ENCODE measurements at places on chromosomes 7 and 10. TPM values are rescaled to one million over a fixed set of nuclear protein-coding genes. Genes with fewer than 3 reads are reported as not detected.

PNLIP gene
- polyA plus RNA-seq = not detected

HMX3 gene
- polyA plus RNA-seq = not detected

GATA3 gene
- 8.9 TPM for polyA plus RNA-seq

SLC29A4 gene
- 1.1 TPM for polyA plus RNA-seq

C10orf105 gene
- not detected for polyA plus RNA-seq

ATOH7 gene
- polyA plus RNA-seq = not detected

DLD gene
- 46.2 TPM for polyA plus RNA-seq

PLAU gene
- polyA plus RNA-seq = 1,190 TPM

SPDYE6 gene
- polyA plus RNA-seq = not detected

FOXP2 gene
- 0.08 TPM for polyA plus RNA-seq

SORCS1 gene
- not detected for polyA plus RNA-seq

LRRC61 gene
- 10.0 TPM for polyA plus RNA-seq

BLNK gene
- 0.06 TPM for polyA plus RNA-seq

DNA sequence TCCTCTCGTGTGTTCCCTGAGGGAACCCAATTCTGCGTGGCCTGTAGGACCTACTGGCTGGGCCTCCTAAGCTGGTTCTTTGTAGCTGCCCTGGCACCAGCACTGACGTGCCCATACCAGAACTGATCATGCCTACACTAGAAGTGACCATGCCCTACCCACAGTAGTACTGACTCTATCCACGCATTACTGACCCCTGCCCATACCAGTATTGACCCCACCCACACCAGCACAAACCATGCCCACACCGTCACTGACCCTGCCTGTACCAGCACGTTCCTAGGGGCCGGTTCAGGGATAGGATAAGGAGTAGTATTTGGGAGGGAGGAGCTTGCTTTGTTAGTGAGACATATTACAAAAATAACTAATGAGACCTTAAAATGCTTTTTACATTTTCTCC is 88.0 kb downstream of the DOCK1 start:
- DNase-seq = no peak

- no peak for DNase-seq
These were observed 14.4 kb upstream of the COL1A2 start for GRCh38 chr7:94380264-94380663.

GRCh38 chr7:146575903-146576302 is 459.3 kb downstream of the CNTNAP2 start:
- no peak for DNase-seq

- DNase-seq = no peak
These were observed 54.8 kb downstream of the SND1 start for GRCh38 chr7:127706766-127707165.

- no peak for DNase-seq
These were observed 20.7 kb upstream of the OTUD1 start for GRCh38 chr10:23418051-23418681.

- no peak for DNase-seq
These were observed 321.1 kb upstream of the NPVF start for GRCh38 chr7:25549271-25549921.

DNA sequence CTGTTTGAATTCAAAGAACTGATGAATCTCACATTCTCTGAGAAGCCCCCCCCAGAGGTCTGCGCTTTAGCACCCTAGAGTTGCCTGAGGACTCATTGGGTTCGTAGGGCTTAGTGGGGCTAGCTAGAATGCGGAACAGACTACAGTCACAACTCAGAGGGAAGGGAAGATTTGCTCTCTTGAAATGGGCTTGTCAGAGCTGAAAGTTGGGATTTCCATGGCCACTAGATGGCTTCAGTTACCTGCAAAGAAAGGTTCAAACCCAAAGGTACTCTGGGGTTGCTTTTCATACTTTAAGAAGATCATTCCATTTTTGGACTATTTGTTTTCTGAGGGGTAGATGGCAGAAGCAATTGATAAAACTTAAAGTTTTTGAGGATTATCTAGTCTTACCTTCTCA is 205.0 kb downstream of the BBS9 start:
- DNase-seq = peak; percentile 21

DNA sequence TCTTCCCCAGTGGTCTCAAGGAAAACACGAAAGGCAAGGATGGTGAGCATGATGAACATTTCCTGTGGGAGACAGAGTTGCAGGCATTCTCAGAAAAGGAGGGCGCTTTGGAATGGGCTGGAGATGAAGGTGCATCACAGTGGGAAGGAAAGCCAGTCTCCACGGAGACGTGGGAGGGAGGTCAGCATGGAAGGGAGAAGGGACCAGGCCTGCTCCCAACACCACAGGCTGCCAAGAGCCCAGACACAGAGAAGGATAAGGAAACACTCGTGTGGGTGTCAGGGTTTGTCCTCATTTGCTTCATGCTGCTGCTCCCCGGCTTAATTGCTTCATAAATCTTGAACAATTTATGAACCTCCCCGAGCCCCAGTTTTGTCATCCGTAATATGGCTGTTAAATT is 231.5 kb upstream of the ZNF32 start:
- DNase-seq = no peak

- no peak for DNase-seq
These were observed 21.7 kb upstream of the OR2A5 start for GRCh38 chr7:144027070-144027469.

DNA sequence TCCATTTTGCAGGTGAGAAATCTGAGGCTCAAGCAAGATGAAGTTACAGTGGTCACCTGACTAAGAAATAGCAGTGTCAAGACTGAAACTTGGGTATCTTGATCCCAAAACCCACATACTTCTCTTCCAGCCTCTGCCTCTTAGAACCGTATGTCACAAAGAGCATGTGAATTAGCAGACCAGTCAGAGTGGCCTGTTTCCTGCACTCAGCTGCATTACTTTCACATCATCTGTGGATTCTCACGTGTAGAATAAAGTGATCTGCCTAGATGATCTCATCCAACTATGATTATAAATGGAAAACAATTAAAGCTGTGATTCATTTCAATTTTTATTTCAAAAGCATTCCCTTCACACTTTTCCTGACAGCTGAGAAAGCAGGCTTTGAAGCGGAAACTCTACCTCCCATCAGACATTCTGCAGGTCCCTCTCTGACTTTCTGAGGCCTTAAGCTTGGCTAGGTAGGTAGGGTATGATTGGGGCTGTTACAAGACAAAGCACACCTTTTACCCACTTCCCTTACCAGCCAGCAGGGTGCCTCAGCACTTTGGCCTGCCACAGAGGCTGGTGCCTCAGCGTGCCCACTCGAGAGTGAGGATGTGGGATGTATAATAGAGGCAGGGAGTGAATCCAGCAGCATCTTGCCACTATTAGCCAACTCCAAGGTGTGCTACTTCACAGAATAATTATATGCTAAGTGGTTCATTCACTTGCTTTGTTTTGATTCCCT is 70.2 kb upstream of the PDE1C start:
- DNase-seq = no peak

DNA sequence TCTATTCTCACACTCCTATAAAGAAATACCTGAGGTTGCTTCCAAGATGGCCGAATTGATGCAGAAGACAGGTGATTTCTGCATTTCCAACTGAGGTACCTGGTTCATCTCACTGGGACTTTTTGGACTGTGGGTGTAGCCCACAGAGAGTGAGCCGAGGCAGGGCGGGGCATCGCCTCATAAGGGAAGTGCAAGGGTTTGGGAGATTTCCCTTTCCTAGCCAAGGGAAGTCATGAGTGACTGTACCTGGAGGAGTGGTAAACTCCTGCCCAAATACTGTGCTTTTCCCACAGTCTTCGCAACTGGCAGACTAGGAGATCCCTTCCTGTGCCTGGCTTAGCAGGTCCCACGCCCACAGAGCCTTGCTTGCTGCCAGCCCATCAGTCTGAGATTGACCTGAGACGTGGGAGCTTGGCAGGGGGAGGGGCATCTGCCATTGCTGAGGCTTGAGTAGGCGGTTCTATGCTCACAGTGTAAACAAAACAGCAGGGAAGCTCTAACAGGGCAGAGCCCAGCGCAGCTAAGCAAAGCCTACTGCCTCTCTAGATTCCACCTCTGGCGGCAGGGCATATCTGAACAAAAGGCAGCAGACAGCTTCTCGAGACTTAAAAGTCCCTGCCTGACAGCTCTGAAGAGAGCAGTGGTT is 152.2 kb downstream of the ARL4A start:
- no peak for DNase-seq

DNA sequence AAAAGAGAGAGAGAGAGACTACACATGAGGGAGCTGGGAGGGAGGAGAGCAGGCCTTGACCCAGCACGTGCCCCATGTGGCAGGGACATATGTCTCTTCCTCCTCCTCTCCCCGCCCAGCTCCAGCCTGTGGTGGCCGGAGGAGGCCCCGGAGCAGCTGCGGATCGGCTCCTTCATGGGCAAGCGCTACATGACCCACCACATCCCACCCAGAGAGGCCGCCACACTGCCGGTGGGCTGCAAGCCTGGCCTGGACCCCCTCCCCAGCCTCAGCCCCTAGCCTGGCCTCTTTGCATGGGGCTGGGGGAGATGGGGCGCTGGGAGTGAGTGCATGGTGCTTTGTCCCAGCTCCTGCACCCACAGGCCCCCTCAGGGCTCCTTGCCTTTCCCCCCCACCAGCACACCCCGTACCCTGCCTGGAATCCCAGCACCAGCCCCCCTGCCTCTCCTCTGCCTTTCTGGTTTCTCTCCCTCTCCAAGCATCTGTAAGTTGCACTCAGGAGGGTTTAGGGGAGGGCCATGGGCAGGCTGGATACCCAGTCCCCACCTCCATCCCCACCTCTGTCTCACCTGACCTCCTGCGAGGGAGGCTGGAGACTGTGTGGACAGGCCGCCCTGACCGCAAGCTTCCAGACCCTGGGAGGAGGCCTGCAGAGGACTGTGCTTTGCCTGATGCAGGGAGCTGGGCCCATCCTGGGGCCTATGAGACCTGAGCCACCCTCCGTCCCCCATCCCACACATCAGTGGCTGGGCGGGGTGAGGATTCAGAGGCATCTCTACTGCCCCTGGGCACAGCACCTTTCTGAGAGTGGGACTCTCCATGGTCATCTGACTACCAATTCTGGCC is 4.8 kb downstream of the UPK3B start:
- DNase-seq = no peak

DNA sequence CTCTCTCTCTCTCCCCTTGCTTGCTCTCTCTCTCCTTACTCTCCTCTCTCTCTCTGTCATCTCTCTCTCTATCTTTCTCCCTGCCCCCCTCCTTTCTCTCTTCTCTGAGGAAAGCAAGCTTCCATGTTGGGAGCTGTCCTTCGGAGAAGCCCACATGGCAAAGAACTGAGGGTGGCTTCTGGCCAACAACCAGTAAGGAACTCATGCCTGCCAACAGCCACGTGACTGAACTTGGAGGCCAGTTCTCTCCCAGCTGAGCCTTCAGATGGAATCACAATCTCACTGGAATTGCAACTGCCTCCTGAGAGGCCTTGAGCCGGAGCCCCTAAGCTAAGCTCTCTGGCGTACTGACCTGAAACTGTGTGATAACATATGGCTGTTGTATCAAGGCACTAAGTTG is 12.0 kb upstream of the DHTKD1 start:
- DNase-seq = no peak

DNA sequence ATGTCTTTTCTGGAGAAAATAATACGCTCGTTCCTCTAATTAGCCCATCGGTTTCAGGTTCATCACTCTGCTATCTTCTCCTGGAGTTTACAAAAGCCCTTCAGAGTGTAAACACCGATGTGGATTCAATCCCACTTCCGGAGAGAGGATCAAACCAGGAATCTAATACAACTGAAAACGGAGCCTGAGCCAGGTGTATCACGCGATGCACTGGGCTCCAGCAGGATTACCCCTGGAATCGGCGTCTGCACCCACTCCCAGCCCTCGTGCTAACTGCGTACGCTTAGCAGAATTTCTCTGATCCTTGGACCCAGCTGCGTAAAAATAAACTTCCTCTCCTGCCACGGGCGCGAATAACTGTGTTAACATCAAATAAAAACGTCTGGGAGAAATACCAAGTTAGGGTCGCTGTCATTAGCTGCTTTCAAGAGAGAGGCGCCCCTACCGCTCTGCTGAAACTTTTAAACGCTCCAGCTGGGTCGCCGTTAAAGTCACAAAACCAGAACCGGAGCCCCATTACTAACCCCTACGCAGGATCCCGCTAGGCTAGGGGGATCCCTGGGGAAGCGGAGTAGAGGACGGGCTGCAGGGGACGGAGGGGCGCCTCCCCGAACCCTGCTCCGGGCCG is 502 bp downstream of the ZNF3 start:
- no peak for DNase-seq

- DNase-seq = peak; percentile 38
These were observed 1.6 kb downstream of the C1GALT1 start for GRCh38 chr7:7183838-7184463.

DNA sequence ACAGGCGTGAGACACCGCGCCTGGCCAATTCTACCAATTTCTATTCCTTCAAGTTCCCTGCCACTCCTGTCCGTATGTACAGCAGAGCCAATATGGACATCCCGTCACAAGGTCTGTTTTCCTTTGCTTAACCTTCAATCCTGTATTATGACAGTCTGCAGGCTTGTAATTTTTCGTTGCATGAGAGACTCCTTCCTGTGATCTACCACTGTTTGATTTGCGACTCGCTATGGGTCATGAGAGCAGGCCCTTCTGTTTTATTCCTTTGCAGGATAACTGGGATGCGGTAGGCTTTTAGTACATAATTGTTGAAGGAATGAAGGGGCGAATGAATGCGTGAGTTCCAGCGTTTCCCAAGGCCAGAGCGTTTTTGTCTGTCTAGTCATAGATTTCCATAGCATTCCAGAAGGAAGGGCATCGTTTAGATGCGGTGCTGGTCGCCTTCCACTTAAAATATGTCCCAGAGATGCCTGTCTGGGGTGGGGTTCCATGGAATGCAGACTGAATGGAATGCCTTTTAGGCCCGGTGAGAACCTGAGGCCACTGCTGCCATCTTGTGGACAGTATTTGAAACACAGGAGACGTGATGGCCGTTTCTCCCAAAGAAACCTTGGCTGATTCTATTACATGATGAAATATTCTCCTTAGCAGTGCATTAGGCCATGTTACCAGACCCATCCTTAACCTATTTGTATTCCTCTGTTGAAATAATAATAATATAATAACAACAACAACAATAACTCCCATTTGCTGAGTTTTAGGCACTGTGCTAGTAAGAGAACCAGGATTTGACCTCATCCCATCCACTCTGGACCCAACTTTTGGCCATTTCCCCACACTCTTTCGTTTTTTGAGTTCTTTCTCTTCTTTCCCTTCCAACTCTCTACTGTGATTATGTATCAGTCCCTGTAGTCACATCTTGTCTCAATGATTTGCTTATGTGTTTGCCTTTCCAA is 193.2 kb downstream of the MYOF start:
- peak; percentile 74 for DNase-seq

DNA sequence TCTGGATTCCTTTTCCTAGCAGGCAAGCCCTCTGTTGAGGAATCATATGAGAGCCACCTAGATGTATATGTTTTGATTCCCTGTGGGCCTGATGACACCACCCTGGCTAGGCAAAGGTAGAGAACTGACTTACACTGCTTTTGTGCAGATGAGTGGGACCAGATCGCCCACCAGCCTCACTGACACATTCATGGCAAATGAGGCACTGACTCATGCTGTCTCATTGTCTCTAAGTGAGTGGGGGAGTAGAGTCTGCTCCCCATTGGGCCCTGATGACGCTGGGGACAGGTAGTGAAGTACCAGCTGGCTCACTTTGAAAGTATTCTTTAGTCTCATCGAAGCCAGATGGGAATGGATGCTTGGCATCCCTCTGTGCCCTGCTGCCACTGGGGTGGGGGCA is 326.3 kb downstream of the ABCA13 start:
- DNase-seq = no peak
